Natural killer cell treated with Interleukin-12 subunit alpha and Interleukin-12 subunit beta and Interleukin-15 and Interleukin-18, amount 100 ng/mL, for 72 hours (primary cell): ENCODE measurements at places on chromosomes 3 and 15. TPM values are rescaled to one million over a fixed set of nuclear protein-coding genes. Genes with fewer than 3 reads are reported as not detected.

TMEM45A gene
- 4.5 TPM for total RNA-seq

PPP1R14D gene
- total RNA-seq = not detected

CERS3 gene
- not detected for total RNA-seq

CPEB1 gene
- not detected for total RNA-seq

PLA2G4E gene
- not detected for total RNA-seq

TRH gene
- not detected for total RNA-seq

FOXB1 gene
- total RNA-seq = 0.10 TPM

FETUB gene
- not detected for total RNA-seq

TLR9 gene
- total RNA-seq = 0.39 TPM

DNA sequence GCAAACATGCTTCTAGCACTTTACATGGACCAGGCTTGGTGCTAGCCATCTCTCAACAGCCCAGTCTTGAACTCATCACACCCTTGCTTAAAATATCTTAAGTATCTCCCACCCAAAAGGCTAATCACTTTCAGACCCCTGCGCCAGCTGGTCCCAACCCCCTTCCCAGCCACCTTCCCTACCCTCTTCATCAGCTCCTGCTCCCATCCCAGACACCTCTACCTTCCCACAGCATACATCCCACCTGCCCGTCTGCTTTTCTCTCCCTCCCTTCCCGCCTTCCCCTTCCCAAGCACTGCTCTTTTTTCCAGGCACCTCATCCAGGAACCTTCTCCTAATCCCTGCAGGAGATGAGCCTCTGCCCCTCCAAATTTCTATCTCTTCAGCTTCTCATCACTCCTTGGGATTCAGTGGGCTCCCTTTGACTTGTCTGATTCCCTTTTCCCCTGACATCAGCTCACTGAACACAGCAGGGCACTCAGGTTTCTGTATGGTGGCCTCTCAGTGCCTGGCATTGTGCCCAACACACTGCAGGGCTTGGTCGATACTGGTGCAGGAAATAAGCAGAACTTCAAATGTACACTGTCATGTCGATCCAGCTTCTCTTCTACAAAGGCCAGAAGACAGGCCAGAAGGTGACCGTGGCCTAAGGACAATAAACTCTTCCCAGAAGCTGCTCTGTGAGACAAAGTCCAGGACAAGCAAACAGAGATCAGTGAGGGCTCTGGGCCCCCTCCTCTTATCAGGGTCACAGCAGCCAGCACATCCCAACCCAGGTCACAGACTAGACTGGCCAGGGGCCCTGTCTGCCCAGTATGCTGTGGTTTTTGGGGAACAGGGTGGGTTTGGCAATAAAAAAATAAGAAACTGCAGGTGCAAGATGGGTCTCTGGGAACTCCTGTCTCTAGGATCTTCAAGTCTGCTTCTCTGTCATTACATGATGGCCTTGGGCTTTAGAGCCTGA is 2.2 kb upstream of the ITIH1 start:
- no peak for DNase-seq

DNA sequence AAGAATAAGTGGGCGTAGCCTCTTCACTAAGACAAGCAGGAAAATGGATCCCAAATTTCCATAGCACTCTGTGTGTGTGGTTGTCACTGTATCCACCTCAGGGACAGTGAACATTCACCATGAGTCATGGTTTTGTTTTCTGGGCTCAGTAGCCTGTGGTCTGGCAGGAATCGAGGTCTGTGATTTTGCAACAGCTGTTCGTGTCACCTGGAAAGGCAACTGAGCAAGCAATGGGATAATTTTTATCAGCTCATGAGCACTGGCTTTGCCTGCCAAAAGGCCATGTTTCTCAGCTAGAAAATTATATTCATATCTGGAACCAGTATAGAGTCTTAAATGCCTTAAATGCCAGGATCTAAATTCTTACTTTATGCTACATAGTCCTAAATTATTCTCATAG is 60.9 kb downstream of the STRIT1 start:
- DNase-seq = no peak

GRCh38 chr3:6079011-6079410 is 781.9 kb upstream of the GRM7 start:
- DNase-seq = no peak

- DNase-seq = no peak
These were observed 25.5 kb upstream of the MNS1 start for GRCh38 chr15:56490461-56490860.

GRCh38 chr3:47630810-47631209 is 52.1 kb upstream of the CSPG5 start:
- DNase-seq = no peak

DNA sequence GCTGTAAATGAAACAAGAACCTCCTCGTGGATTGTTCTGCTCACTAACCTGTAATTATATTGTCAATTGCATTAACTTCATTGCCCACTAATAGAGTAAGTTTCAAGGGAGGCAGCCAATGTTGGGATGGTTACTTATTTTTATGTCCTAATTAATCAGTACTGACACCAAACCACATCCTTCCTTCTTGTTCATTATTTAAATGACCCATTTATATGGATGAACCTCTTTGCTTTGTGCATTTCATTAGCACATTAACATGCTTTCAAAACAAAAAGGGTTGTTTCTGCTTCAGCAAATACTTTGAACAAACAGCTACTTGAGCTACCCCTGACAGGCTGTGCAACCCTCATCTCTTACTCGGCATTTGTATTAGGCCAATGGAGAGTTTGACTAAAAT is 374.2 kb downstream of the MECOM start:
- DNase-seq = no peak

GRCh38 chr3:184685646-184686045 is 26.2 kb downstream of the MAGEF1 start:
- no peak for DNase-seq

GRCh38 chr15:61315471-61315870 is 86.4 kb upstream of the RORA start:
- no peak for DNase-seq

DNA sequence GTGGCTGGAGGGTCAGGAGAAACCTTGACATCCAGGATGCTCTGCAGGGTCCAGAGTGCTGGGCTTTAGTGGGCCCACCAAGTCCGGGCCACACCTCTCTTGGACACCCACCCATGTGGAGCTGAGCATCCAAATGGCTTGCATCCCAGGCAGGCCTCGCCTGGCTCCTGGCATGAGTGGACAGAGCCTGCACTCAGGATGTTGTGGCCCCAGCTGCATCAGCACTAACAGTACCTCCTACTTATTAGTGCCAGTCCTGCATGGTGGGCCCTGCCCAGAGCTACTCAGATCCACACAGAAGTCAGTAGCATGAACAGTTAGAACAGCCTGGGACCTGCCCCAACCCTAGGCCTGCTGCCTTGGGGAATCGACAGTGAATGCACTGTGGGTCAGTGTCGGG is 42.2 kb upstream of the MRPS22 start:
- DNase-seq = no peak

- no peak for DNase-seq
These were observed 10.3 kb upstream of the MUSTN1 start for GRCh38 chr3:52845157-52845556.

DNA sequence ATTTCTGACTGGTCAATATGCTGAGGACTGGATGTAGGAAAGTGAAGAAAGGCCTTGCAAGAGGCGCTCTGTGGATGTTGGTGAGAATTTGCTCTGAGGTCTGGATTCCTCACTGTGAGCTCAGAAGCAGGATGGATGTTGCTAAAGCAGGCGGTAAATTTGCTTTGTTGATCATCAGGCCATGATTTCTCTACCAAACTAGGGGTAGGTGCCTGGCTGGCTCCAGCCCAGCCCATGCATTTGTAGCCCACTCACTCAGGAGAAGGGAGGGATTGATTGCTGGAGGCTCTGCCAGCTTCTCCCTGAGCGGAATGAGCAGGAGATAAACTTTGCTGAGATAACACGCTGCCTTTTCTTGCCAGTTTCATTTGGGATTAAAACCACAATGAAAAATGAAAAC is 44.3 kb upstream of the NTRK3 start:
- DNase-seq = no peak

GRCh38 chr3:24829011-24829581 is 334.4 kb upstream of the THRB start:
- no peak for DNase-seq

DNA sequence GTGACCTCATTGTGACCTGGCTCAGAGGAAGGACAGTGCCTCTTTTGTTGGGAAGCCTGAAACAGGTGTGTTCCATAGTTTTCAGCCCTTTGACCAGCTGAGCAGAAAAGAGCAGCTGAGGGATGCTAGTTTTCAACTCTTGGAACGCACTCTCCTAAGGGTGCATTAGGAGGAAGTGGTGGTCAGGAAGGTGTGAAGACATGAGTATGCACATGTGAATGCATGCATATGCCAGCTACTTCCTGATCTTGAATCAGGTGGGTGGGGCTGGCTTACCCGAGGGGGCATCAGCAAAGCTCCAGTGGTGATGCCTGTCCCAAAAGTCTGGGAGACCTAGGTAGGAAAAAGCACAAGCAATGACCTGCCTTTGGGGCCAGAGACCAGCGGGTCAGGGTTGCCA is 23.3 kb upstream of the CEMIP start:
- no peak for DNase-seq

- DNase-seq = peak; percentile 98
These were observed 68.9 kb upstream of the TNFSF10 start for GRCh38 chr3:172591876-172592771.

- no peak for DNase-seq
These were observed 110.1 kb upstream of the LPP start for GRCh38 chr3:188043891-188044290.

- no peak for DNase-seq
These were observed 339.7 kb upstream of the RASGRP1 start for GRCh38 chr15:38904298-38904697.

DNA sequence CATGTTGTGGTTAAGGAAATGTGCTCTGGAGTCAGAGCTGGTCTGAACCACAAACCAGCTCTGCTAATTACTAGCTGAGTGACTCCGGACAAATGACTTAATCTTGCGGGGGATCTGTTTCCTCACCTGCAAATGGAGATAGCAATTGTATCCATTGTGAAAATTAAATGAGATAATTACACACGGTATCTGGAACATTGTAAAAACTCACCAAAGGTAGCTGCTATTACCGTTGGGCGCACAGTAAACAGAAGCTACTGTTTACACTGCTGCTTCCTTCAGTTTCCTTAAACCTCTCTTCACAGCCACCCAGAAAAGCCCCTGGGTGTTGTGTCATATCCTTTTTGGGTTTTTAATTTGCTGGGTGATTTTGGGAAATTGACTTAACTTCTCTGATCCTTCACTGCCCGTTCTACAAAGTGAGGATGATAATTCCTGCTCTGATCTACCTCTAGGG is 107.8 kb downstream of the MEGF11 start:
- no peak for DNase-seq

DNA sequence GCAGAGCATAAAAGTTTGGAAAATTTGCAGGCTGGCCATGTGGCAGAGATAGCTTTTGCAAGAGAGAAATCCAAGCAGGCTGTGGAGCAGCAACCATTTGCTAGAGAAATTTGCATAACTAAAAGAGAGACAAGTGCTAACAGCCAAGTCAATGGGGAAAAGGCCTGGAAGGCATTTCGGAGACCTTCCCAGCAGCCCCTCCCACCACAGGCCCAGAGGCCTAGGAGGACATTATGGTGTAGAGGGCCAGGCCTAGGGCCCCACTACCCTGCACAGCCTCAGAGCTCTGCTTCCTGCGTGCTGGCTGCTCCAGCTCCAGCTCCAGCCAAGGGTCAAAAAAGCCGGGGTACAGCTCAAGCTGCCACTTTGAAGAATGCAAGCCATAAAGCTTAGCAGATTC is 82.7 kb downstream of the MYO5A start:
- DNase-seq = no peak

DNA sequence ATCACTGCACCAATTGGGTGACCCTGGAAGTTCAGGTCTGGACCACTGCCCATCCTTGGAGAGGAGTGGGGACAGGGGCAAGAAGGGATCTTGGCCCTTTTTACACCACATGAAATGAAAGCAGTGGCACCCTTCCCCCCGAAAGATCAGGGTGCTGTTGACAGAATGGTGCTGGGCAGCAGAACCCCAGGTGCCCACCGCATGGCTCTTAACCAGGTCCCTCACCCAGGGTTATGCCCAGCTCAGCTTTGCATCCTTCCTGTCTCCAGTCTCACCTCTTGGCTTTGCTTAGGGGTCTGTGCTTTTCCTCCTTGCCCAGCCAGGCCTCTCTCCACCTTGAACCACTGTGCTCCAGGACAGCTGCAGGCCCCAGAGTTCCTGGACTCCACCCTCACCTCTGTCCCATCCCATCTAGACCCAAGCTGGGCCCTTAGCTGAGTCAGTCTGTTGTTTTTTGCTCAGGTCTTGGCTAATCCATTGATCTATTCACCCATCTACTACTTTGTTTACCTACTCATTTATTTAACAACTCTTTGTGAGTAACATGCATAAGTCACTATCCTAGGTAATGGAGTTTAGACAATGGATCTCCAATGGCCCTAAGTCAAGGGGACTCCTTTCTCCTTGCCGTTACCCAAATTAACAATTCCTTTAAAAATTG is 77.1 kb upstream of the PRR23E start:
- no peak for DNase-seq

GRCh38 chr3:60792249-60792852 is 458.9 kb downstream of the FHIT start:
- DNase-seq = no peak

DNA sequence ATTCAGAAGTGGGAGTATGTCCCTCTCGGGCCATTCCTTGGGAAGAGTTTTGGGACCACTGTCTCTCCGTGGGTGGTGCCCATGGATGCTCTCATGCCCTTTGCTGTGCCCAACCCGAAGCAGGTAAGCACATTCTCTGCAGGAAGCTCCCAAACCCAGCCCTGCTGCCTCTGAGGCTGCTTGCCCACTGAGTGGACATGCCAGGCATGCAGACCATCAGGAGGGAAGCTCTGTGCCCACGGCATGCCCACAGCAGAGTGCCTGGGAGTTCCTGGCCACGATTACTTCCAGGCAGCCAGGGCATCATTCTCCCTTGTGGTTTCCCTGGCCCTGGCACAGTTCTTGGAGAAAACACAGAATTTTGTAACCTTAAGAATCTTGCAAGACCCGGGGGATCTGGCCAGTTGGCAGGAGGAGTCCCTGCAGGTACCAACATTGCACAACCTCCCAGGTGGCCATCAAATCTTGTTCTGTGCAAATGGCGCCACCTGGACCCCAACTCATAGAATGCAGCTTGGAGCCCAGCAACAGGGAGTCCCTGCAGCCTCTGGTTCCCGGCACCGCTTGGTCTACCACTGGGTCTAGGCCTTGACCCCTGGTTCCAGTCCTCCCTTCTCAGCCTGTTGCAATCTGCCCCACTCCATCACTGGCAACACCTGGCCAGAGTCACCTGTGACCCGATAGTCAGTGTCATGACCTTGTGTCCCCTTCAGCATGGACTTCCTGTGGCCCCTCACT is 20.4 kb downstream of the FAH start:
- DNase-seq = peak; percentile 68

GRCh38 chr3:101273156-101273555 is 47.2 kb downstream of the IMPG2 start:
- no peak for DNase-seq
